ENCODE measurements at places on chromosomes 2 and 18.

DNA sequence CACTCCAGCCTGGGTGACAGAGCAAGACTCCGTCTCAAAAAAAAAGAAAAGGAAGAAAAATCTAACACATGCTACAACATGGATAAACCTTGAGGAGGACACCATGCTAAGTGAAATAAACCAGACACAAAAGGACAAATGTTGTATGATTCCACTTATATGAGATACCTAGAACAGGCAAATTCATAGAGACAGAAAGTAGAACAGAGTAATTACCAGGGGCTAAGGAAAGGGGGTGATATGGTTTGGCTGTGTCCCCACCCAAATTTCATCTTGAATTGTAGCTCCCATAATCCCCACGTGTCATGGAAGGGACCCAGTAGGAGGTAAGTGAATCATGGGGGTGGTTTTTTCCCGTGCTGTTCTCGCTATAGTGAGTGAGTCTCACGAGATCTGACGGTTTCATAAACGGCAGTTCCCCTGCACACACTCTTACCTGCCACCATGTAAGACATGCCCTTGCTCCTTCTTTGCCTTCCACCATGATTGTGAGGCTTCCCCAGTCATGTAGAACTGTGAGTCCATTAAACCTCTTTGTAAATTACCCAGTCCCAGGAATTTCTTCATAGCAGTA is 91.4 kb upstream of the CABLES1 start:
- no peak for DNase-seq

DNA sequence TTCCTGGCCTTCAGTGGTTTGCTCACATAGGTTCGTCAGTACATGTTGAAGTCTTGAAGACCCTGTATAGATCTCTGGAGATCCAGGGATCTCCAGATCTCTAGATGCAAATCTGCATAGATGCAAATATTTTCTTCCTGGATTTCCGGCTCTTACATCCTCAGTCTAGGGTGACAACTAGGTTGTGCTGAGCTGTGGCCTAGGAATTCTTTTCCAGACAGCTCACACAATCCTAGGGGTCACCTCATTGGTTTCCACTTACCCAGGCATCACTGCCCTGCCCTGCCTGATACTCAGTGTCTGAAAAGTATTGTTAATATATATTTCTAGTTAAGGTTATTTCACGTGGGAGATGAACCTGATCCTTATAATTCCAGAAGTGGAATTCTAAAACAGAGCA is 105.1 kb upstream of the TTC27 start:
- no peak for DNase-seq

DNA sequence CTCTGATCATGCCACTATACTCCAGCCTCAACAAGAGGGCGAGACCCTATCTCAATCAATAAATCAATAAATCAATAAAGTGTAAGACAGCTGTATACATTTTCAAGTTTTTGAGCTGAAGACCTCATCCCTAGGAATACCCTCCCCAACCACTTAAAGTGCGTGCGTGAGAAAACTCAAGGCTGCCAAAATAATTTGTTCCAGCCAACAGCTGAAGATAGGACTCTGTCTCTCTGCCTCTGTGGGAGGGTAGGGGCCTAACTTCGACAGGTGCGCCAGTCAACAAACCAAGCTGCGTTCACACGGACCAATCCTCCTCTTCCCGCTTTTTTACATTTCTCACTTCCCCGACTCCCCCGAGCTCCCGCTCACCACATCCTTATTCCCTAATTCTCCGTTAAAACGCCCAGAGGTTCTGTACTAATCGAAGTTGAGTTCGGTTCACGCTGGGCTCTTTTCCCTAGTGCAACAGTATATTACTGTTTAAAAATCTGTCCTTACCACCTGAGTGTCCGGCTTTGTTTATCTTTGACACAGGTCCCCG is 618 bp downstream of the POLR2D start:
- DNase-seq, result no peak

DNA sequence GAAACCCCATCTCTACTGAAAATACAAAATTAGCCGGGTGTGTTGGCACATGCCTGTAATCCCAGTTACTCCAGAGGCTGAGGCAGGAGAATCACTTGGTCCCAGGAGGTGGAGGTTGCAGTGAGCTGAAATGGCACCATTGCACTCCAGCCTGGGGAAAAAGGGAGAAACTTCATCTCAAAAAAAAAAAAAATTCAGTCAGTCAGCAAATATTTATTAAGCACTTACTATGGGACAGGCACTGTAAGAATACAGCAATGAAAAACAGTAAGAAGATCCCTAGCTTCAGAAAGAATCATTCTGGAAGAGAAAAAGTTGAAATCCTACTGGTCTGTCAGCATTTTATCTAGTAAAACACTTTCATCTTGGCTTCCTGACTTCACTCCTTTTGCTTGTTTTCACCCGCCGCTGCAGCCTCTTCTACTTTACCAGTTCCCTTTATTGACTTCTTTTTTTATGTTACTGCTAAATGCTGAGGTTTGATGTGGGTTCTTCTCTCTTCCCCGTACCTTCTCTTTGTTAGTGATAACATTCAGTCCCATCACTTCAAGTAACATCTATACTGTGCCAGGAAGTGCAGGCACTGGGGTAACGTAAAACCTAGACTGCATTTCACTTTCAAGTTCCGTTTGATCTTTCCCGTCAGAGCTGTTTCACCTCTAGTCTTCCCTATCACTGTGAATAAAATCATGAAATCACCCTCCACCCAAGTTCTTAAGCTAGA is 10.8 kb upstream of the TAF4B start:
- DNase-seq, result no peak

DNA sequence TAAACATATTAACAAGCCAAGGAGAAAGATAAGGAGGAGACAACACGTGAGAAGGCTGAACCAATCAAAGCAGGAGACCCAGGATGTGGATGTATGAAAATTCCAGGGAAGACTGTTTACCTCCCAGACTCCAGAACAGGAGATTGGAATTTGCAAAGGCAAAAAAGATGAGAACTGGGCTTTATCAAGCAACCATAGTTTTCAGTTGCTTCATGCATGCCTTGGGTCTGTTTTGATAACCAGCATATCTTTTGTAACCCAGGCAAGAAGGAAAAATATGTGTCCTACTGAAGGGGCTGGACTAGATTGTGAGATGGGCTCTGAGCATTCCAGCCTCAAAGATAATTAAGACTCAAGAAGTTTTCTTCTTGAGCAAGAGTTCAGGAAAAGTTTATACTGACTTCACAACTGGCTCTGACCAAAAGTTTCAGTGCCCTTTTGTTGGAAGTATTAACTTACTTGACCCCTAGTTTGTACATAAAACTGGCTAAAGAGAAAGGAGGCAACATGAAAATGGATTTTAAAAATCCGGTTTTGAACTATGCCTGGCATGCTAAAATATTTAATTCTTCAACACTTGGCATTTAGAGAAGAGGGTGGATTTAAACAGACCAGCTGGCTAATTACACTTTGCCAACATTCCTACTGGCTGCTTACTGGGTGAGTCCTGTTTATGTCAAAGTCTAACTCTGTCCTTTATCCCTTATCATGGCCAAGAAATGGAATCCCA is 79.3 kb upstream of the CD28 start:
- no peak for DNase-seq

- peak; percentile 89 for DNase-seq
Measured at GRCh38 chr2:233999182-233999581, 51.3 kb upstream of the SPP2 start.

DNA sequence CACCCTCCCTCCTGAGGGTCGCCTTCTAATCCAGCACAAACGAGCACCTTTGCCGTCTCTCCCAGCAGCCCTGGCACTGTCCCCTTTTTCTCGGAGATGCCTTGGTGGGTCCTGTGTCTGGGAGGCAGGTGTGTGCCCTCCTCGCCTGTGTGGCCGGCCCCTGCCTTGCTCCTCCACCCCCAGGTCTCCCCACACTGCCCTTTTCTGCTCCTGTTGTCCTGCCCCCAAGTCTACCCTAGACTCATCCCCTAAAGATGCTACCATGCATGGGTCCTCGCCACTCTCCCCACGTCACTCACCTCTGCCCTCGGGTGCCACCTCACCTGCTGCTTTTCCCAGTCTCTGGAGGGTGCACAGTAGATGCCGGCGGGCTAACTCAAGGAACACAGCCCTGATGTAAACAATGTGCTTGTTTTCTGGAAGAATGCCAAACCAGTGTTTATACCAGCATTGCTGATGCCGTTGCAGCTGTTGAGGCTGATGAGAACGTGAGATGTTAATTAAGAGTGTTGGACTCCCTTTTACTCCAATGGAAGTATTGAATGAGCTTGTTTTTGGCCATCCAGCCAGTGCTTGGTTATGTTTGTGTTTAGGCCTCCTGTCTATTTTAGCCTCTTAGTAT is 223.1 kb downstream of the AGAP1 start:
- no peak for DNase-seq

- DNase-seq, result no peak
Measured at GRCh38 chr2:225471482-225471881, 72.0 kb downstream of the NYAP2 start.

DNA sequence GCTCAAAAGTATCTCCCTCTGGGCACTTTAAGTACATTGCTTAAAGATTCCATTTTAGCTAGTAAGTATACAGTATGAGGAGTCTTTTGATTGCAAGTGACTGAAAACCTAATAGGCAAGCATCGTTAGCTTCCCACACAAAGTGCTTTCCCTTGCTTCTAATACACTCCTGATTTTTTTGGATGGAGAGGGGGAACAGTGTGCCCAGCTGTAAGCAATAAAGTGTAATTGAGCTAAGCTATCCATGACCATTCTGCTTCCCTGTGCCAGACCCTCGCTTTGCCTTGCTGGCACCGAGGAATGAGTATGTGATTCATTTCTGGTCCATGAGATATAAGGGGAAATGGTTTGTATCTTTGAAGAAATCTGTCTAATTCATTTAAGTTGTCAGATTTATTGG is 3.8 kb upstream of the ZNF24 start:
- DNase-seq, result no peak

GRCh38 chr2:3739313-3739712 is 35.9 kb downstream of the DCDC2C start:
- no peak for DNase-seq

DNA sequence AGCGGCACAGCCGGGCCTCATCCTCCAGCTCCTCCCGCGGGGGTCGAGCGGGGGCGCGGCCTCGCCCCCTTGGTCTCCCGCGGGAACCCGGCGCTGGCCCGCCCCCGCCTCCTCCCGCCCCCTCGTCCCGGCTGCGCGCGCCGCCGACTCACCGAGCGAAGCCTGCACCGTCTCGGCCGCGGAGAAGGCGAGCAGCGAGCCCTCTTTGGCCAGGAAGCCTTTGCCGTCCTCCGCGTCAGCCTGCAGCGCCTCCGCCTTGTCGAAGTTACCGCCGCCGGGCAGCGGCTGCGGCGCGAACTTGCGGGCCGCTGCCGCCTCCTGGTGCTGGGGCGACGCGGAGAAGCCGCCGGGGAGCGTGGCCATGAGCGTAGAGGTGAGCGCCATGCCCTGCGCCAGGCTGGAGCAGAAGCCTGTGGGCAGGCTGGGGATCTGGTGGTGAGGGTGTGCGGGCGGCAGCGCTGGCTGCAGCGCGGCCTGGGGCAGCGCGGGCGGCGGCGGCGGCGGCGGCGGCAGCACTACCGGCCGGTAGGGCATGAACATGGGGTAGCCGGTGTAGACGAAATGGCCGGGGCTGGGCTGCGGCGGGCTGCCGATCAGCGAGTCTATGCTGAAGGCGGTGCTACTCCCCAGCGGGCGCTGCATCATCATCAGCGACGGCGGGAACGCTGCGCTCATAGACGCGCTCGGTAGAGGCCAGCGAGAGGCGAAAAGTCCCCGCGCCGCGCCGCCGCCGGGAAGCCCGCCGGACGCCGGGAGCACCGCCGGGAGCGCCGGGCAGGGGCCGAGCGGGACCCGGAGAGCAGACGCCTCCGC is 683 bp downstream of the GBX2 start:
- DNase-seq, result peak; percentile 49

DNA sequence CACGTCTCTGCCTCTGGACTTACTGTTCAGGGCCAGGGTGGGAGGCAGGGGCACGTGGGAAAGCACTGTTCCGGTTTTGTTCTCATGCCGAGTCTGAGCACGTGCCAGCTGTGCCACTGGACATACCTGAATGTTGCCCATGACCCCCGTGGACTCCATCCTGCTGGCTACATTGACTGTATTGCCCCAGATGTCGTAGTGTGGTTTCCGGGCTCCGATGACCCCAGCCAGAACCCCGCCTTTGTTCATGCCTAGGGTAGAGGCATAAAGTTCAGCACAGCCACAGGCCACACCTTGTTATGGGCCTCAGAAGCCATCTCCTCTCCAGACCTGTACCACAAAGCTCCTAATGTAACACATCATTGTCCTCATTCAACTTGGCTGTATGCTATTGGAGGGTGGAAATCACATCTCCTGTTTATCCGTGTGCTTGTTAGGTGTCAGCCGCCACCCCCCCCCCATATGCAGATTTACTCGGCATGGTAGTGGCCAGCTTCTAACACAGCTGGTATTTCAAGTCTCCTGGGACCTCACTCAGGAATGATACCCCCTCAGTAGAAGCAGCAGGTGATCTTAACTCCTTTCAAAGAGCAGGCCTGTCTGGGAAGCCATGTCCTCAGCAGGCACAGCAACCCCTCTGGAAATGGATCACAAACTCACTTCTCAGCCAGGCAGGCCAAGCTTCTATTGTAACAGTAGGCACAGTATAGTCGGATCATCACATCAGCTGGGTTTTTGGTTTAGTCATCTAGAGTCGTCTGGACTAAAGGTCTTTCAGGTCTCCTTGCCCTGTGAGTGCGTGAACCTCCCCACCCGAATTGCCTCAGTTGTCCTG is 27.6 kb downstream of the CENPO start:
- DNase-seq, result no peak

GRCh38 chr2:146847846-146848245 is 997.0 kb upstream of the ACVR2A start:
- no peak for DNase-seq

DNA sequence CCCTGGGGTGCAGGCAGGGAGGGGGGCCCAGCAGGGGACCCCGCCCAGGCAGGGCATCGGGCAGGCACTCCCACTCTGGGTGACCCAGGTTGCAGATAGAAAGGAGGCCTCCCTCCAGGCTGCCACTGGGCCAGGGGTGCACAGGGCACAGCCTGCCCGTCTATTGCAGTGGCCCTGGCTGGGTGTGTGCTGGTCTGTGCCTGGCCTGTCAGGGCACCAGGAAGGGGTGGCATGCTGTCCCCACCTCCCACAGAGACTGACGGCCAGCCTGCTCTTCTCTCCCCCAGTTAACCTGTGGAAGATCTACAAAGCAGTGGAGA is 12.9 kb downstream of the ARID5A start:
- DNase-seq, result no peak

GRCh38 chr2:229612384-229612971 is 101.9 kb downstream of the DNER start:
- no peak for DNase-seq

GRCh38 chr2:217065695-217066405 is 206.0 kb upstream of the TNP1 start:
- no peak for DNase-seq

- DNase-seq, result no peak
Measured at GRCh38 chr2:6325616-6326015, 540.1 kb downstream of the CMPK2 start.

GRCh38 chr2:102114851-102115497 is 27.6 kb upstream of the IL1R1 start:
- no peak for DNase-seq

Data from BE2C (cell line).